Activated T-helper 2 cell treated with anti-CD3 and anti-CD28 coated beads, Interferon-gamma antibody, Interleukin-2, Interleukin-4, amounts not matched to agents 10 μg/mL and 5 μg/mL and 100 μg/mL, durations not matched to agents 14 hours and 24 hours and 36 hours (primary cell): ENCODE measurements at places on chromosomes 7 and 10. TPM values are rescaled to one million over a fixed set of nuclear protein-coding genes. Genes with fewer than 3 reads are reported as not detected.
A peak's percentile ranks its signal among the peaks of the same experiment; 100 is the strongest.

The POLR3A gene
- total RNA-seq, result 23.5 and 24.2 TPM in 2 replicates

The R3HCC1L gene
- total RNA-seq, result 17.9 and 18.4 TPM in 2 replicates

The MMD2 gene
- total RNA-seq, result not detected in 2 replicates

The TNRC18 gene
- total RNA-seq, result 47.3 and 52.7 TPM in 2 replicates

The H2BK1 gene
- total RNA-seq, result not detected in 2 replicates

The LIPK gene
- not detected in 2 replicates for total RNA-seq

The SH2B2 gene
- total RNA-seq, result 1.8 and 1.9 TPM in 2 replicates

The TMEM176B gene
- 0.14 TPM in 1 of 2 replicates, not detected in the other for total RNA-seq

GRCh38 chr10:77228559-77228958 lies 409.0 kb downstream of the KCNMA1 start:
- H3K27ac ChIP-seq, result no peak overlapping the region
- DNase-seq, result no peak
- H3K27me3 ChIP-seq, result peaks cover 3% of the 10 kb centered on the region
- H3K36me3 ChIP-seq, result no peaks in the 10 kb centered on the region
- no peaks in the 10 kb centered on the region for H3K4me1 ChIP-seq

- H3K36me3 ChIP-seq, result no peaks in the 10 kb centered on the region
- no peak overlapping the region for H3K4me3 ChIP-seq
- H3K27ac ChIP-seq, result no peak overlapping the region
- no peaks in the 10 kb centered on the region for H3K27me3 ChIP-seq
- DNase-seq, result no peak
- H3K4me1 ChIP-seq, result peaks cover 23% of the 10 kb centered on the region
Observed at GRCh38 chr10:119737823-119738222, 12.0 kb downstream of the INPP5F start.

- no peak overlapping the region for H3K27ac ChIP-seq
- no peak overlapping the region for H3K4me3 ChIP-seq
- H3K27me3 ChIP-seq, result peaks cover 3% of the 10 kb centered on the region
- no peaks in the 10 kb centered on the region for H3K36me3 ChIP-seq
Observed at GRCh38 chr7:132116369-132116768, 459.9 kb downstream of the PLXNA4 start.

- peak overlapping the region; percentile 56 for H3K27ac ChIP-seq
- no peaks in the 10 kb centered on the region for H3K27me3 ChIP-seq
- H3K36me3 ChIP-seq, result no peaks in the 10 kb centered on the region
- no peak overlapping the region for H3K4me3 ChIP-seq
Observed at GRCh38 chr7:77330169-77330882, 85.8 kb downstream of the GSAP start.

DNA sequence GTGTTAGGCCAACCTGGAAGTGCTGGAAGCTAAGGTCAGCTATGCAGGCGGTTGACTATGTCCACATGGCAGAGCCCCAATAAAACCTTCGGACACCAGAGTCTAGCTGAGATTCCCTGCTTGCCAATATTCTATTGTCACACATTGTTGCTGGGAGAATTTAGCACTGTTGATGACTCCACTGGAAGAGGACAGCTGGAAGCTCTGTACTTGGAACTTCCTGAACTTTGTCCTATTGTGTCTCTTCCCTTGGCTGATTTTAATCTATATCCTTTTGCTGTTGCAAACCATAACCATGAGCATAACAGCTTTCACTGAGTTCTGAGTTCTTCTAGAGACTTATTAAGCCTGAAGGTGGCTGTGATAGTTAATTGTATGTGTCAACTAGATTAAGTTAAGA lies 12.0 kb downstream of the XRCC2 start:
- no peaks in the 10 kb centered on the region for H3K27me3 ChIP-seq
- H3K27ac ChIP-seq, result no peak overlapping the region
- H3K4me1 ChIP-seq, result peaks cover 11% of the 10 kb centered on the region
- no peak for DNase-seq
- no peak overlapping the region for H3K4me3 ChIP-seq

- peaks cover 39% of the 10 kb centered on the region for H3K36me3 ChIP-seq
- no peak for DNase-seq
- H3K4me3 ChIP-seq, result no peak overlapping the region
- H3K4me1 ChIP-seq, result peaks cover 46% of the 10 kb centered on the region
Observed at GRCh38 chr7:114973147-114973546, 51.3 kb downstream of the MDFIC start.

DNA sequence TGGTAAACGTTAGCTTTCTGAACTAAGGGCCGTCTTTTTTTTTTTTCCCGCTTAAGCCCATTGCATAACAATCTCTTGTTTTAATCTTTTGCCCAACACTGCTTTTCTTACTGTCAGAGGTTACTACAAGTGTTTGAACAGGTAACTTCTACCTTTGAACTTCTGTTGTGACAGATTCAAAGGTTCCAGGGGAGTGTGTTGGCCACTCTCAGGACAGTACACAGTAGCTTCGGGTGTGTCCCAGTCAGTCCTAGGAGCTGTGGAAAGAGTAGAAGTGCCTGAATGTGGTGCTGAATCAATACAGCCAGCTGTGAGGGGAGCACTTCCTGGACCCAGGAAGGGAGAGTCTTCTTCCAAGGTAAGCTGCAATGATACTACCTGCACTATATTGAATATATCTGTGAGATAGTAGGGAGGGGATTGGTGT lies at the start of gene ACSL5:
Gene ACSL5 (plus strand): TSS at position 205 of the 427 bp plus-strand sequence. CDS start 20,831 bp downstream, outside the sequence.
- H3K4me3 ChIP-seq, result peak within 1 kb of the TSS; percentile 98
- DNase-seq, result no peak
- peak within 1 kb of the TSS; percentile 100 for H3K27ac ChIP-seq
- peaks cover 38% of the 10 kb centered on the region for H3K4me1 ChIP-seq
- H3K27me3 ChIP-seq, result no peaks in the 10 kb centered on the region

DNA sequence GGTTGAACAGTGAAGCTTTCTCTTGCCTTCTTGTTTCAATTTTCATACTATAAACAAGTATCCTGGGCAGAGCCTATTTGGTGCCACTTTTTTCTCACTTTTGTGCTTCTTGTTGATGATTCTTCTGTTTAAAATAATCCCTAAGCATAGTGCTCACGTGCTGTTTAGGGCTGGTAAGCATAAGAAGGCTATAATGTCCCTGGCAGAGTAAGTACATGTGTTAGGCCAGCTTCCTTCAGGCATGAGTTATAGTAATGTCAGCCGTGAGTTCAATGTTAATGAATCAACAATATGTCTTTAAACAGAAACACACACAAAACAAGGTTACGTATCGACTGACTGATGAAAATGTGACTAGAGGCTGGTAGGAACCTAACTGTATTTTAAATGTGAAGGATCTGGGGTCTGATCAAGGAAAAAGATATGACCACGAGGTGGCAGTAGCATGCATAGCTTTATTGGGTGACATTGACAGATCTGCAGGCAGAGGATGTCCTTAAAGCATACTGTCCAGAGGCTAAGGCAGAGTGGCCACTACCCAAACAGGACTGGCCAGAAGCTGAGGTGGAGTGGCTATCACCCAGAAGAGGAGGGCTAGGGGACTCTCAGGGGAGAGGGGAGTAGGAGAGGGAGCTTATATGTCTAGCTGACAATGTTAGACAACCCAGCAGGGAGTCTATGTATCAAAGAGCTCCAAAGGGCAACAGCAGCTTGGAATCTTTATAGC lies 113.7 kb downstream of the BRAF start:
- no peaks in the 10 kb centered on the region for H3K27me3 ChIP-seq
- H3K4me3 ChIP-seq, result no peak overlapping the region
- DNase-seq, result peak; percentile 34
- peaks cover 1% of the 10 kb centered on the region for H3K4me1 ChIP-seq
- H3K27ac ChIP-seq, result no peak overlapping the region
- H3K36me3 ChIP-seq, result no peaks in the 10 kb centered on the region

GRCh38 chr10:86007171-86007570 lies 359.4 kb downstream of the GRID1 start:
- no peak for DNase-seq
- no peaks in the 10 kb centered on the region for H3K36me3 ChIP-seq
- no peaks in the 10 kb centered on the region for H3K4me1 ChIP-seq
- no peak overlapping the region for H3K27ac ChIP-seq

- no peaks in the 10 kb centered on the region for H3K4me1 ChIP-seq
- no peak overlapping the region for H3K27ac ChIP-seq
- DNase-seq, result no peak
- H3K36me3 ChIP-seq, result no peaks in the 10 kb centered on the region
- H3K4me3 ChIP-seq, result no peak overlapping the region
Observed at GRCh38 chr10:36381748-36382147, 739.7 kb upstream of the FZD8 start.

DNA sequence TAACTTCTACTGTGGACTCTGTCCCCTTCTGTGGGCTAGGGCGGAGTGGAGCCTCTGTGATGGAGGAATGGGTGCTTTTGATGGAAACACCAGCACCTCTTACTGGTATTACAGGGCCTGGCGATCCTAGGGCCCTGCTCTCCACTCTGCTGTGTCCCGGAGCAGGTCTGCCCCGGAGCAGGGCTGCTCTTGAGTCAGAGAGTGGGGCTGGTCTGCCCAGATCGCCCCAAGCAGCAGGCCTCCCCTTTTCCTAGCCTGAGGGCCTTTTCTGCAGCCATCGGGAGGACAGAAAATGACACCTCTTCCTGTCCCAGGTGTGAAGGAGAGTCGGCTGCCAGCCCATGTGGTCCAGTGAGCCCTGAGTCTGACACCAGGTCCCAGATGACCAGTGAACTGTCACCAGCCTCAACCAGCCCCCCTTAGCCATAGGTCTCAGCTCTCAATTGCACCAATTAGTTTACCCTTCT lies 1.4 kb downstream of the ZNF282 start:
- DNase-seq, result no peak
- peak overlapping the region; percentile 88 for H3K27ac ChIP-seq

- DNase-seq, result no peak
- no peaks in the 10 kb centered on the region for H3K4me1 ChIP-seq
- H3K4me3 ChIP-seq, result no peak overlapping the region
- no peaks in the 10 kb centered on the region for H3K36me3 ChIP-seq
Observed at GRCh38 chr10:19730167-19730906, 85.9 kb upstream of the PLXDC2 start.

DNA sequence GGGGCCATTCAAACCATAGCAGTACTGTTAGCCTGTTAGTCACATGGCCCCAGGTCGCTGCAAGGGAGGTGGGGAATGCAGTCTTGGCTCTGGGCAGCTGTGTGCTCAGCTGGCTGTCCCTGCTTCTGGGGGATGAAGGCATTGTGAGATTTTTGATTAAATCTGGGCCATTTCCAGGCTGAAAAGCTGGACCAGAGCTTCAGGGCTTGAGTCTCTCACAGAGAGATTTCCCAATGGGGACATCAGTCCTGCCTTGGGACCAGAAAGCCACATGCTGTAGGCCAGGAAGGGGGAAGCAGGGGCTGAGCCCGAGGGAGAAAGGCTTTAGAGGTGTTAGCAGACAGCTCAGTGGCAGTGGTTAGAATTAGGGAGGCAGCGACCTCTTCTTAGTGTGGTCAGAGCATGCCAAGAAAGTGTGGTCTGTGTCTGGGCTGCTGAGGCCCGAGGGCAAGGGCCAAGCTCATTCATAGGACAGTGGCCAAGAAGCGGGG lies 33.6 kb downstream of the PALD1 start:
- no peaks in the 10 kb centered on the region for H3K4me1 ChIP-seq
- no peak for DNase-seq
- peaks cover 2% of the 10 kb centered on the region for H3K27me3 ChIP-seq
- no peak overlapping the region for H3K27ac ChIP-seq
- no peaks in the 10 kb centered on the region for H3K36me3 ChIP-seq

DNA sequence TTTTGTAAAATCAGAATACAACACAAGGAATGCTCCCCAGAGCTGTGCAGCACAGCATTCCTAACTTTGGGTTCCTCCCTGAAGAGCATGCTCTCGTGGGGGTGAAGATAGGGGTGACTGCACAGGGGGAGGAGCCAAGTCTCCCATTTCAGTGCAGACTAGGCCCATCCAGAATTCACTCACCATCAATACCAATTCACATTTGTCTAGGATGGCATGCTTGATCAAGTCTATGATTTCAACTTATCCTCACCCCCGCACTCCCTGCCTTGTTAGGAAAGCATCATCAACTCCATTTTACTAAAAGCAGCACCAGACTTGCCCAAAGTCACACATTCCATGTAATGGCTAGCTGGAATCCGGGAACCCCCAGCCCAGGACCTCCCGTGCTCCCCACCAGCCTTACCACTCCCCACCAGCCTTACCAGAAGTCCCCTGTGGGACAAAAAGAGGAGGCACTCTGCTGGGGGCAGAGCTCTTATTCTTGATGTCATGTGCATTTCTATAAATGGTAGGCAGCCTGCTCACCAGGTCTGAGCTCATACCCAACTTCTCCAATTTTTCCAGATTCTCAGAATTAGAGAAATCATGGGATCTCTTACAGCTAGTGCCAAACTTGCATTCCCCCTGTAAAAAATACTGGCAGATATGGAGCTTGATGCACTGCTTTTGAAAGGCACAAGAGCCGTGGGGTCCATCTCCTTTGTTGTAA lies 6.2 kb downstream of the PARP12 start:
- peaks cover 56% of the 10 kb centered on the region for H3K4me1 ChIP-seq
- no peak for DNase-seq
- H3K4me3 ChIP-seq, result no peak overlapping the region
- no peaks in the 10 kb centered on the region for H3K27me3 ChIP-seq
- peaks cover 55% of the 10 kb centered on the region for H3K36me3 ChIP-seq
- H3K27ac ChIP-seq, result no peak overlapping the region
